Fibroblast of villous mesenchyme (primary cell): ENCODE measurements at places on chromosomes 2 and 18. TPM values are rescaled to one million over a fixed set of nuclear protein-coding genes. Genes with fewer than 3 reads are reported as not detected.

GRCh38 chr2:37666772-37667171 is 4.7 kb downstream of the CDC42EP3 start:
- no peak for DNase-seq

DNA sequence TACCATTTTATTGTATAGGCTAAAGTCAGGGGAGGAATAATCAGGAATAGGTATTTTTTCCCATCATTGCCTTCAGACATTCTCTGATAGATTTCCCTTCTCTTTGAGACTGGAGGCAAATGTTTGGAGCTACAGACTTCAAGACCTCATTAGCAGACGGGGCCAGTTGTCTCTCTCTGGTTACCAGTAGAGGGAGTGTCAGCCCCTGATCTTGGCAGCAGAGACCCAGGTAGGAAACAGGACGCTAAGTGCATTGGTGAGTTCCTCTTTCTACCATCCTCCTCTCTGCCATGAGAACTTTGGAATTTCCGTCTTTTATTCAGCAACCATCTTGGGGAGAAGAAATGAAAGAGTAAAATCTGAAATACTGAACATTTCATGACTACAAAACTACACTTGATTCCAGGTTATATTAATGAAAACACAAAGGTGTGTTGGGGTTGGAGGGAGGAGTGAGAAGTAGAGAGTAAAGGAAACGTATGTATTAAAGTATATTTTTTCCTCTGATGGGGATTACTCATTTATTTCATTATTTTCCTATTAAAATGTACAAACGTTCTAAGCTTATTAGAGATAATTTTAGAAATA is 186.2 kb upstream of the GCFC2 start:
- no peak for DNase-seq

The VWA3B gene
- not detected in 2 replicates for total RNA-seq

The EML6 gene
- 0.32 and 1.3 TPM in 2 replicates for total RNA-seq
